ENCODE measurements at places on chromosomes 4 and X.
A peak's percentile ranks its signal among the peaks of the same experiment; 100 is the strongest.

DNA sequence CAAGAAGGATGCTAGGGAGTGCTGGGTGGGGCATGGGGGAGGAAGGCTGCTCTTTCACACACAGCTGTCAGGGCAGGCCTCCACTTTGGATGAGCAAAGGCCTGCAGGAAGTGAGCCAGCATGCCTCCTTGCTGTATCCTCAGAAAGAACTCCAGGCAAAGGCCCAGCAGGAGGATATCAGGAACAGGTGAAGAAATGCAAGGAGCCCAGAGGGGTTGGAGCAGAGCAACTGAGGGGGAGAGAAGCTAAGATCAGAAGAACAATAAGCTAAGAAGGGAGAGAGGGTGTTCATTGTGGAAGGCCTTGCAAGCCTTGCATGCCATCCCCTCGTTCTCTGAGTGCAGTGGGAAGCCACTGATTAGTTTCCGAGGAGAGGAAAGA is 115.1 kb downstream of the CAMK2D start:
- peak; percentile 82 for DNase-seq

DNA sequence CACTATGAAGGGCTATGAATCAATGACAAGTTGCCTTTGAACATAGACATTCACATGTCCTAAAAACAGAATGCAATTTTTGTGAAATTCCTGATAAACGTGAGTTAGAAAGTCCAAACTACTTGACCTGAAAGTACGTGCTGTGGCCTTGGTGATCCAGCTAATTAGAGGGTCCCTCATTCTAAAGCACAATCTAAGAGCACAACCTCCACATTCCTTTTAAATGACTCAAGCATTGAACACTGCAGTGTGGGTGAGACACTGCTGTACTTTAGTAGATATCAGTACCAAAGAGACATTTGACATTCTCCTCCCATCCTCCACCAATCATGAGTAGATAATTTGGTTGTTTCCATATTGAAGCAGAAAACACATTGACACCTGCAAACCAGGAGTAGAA is 73.5 kb downstream of the FAM47B start:
- DNase-seq: no peak

DNA sequence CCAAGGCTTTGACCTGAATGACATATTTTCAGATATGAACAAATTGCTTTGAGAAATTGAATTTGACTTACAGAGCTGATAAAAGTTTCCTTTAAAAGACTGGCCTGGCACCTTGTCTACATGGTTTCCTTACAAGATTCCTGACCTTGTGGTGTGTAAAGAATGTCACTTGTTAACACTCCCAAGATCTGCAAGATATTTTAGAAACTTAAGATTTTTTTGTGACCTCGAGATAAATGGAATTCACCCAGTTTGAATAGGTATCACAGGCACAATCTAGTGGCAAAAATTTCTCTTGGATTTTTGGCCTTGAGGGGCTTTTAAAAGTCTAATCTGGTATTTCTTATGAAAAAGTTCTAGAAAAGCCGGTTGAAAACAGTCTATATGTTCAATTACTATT is 1568.9 kb upstream of the IGFBP7 start:
- no peak for DNase-seq

DNA sequence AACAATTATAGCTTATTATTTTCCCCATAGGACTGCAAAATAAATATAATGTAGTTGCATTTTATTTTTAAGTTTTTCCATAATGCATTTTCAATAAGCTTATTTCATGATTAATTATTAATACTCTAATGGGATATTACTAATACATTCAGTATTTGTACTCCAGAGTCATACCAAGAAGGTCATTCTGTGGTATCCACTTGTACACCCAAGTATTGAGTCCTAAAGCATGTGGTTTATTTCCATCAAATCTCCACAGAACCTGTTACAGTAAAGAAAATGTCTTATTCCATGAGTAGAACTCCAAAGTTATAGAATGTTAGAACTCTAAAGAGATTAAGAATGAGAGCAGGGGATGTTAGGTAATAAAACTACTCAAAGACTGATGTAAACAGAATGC is 30.6 kb downstream of the UGT2A3 start:
- DNase-seq: no peak

- DNase-seq: no peak
Measured at GRCh38 chr4:3212391-3213105, 36.4 kb upstream of the MSANTD1 start.

DNA sequence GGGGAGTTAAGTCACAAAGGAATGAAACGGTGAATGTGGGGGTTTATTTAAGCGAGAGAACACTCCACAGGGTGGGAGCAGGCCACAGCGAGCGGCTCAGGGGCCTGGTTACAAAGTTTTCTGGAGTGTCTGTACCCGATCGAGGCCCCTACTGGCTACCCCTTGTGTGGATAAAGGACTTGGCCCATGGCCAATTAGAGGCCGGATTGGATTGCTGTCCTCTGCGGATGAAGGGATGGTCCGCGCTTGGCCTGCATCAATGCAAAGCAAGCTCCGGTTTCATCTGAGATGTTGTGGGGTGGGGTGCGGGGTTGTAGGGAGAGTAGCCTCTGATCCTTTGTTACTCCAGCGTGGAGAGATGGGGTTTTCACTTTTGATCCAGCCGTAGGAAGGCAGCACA is 1574.5 kb upstream of the TENM3 start:
- DNase-seq: no peak

DNA sequence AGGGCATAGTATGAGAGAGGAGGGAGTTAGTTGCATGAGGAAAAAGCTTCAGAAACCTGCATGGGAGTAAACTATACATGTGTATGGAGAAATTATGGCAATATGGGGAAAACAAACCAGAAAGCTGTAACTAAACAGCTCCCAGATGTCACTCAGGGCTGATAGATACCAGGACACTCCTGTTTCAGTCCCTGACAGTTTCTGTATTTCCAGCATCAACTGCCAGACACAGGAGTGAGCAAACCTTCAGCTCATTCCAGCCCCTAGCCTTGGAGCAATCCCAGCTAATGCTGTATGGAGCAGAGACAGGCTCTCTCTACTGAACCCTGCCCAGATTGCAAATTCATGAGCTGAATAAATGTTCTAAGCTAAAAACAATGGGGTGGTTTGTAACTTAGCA is 382.9 kb upstream of the MAGEB18 start:
- no peak for DNase-seq

- no peak for DNase-seq
Measured at GRCh38 chr4:61571761-61572559, 371.8 kb downstream of the ADGRL3 start.

- DNase-seq: no peak
Measured at GRCh38 chr4:108383157-108383556, 214.4 kb upstream of the LEF1 start.

- DNase-seq: peak; percentile 76
Measured at GRCh38 chr4:41749631-41750039, 1.1 kb upstream of the PHOX2B start.

DNA sequence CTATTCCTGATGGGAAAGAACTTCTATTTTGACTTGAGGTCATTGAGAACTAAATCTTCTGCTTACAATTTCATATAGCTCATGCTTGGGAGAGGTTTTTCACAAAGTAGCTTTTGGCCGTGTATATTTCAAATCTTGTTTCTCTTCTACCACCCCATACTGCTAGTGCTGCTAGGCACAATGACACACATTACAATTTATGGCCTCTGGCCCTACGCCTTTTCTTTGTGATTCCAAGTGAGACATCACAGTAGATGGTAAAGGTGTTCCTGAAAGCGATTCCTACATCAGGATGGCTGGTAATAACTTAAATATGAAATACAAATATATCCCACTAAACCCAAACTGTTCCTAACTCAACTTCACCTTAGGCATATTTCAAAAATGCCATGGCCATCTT is 101.1 kb downstream of the ATXN3L start:
- DNase-seq: no peak

GRCh38 chr4:77308843-77309242 is 151.8 kb downstream of the CCNG2 start:
- peak; percentile 64 for DNase-seq

DNA sequence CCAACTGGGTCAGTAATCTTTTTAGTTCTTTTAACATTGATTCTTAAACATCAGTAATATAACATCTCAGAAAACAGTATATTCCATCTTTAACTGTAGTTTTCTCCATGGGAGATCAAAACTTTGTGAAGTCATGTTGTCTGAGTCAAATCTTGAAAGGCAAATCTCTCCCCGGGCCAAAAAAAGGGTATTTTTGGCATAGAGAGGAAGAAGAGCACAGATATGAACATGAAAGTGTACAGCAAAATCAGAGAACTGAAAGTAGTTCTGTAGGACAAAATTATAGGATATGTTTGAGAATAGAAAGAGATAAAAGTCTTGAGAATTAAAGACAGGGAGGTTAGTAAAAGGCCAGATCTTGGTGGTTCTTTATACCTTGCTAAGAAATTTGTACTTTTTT is 176.4 kb upstream of the GYPA start:
- DNase-seq: no peak

DNA sequence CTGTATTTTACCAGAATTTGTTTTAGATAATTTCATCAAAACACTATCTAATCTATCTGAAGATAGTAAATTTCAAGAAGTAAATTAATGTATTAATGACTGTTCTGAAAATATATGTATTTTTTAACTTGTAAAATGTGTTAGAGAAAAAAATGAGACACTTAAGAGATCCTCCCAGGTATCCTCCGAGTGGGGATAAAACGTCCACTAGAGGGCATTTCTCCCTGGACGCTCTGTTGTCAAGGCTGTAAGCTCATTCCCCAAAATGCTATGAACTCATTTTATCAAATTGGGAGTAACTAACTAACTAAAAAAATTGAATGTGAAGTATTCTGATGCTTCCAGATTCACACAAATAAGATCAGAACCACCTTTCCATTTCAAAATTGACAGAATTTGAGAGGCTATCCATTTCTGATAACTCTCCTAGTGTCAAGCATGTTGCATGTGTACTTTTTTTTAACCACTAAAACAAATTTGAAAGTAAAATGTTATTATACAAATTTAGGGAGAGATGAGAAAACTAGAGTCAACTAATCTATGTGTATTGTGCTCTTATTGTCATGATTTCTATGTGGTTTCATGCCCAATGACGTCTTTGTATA is 337.3 kb upstream of the HS3ST1 start:
- DNase-seq: peak; percentile 44

DNA sequence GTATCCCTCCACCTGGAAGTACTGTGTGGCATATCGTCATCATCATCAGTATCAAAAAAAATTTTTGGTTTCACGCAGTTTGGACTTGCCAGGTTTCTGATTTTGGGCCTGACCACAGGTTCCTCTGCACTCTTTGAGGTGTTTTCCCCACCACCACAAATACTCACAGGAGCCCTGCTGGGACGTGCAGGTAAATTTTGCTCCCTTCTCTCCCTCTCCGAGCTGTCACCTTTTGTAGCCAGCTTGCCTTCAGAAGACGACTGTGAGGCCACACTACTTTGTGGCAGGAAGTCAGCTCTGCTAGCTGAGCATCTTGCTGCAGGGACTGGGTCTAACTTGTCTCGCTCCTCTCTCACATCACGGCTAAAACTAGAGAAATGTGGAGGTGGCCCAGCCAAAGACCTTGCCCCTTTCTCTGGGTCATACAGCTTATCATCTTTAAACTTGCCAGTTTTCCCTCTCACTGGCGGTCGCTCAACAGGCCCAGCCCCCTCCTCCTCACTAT is 2.8 kb downstream of the PJA1 start:
- DNase-seq: no peak

- no peak for DNase-seq
Measured at GRCh38 chr4:19300213-19300612, 951.5 kb upstream of the SLIT2 start.

- no peak for DNase-seq
Measured at GRCh38 chrX:110741213-110741796, 54.3 kb downstream of the CHRDL1 start.

- DNase-seq: peak; percentile 8
Measured at GRCh38 chr4:141580523-141580922, 55.9 kb upstream of the IL15 start.

GRCh38 chr4:55884093-55884850 is 30.8 kb downstream of the EXOC1 start:
- DNase-seq: peak; percentile 60

DNA sequence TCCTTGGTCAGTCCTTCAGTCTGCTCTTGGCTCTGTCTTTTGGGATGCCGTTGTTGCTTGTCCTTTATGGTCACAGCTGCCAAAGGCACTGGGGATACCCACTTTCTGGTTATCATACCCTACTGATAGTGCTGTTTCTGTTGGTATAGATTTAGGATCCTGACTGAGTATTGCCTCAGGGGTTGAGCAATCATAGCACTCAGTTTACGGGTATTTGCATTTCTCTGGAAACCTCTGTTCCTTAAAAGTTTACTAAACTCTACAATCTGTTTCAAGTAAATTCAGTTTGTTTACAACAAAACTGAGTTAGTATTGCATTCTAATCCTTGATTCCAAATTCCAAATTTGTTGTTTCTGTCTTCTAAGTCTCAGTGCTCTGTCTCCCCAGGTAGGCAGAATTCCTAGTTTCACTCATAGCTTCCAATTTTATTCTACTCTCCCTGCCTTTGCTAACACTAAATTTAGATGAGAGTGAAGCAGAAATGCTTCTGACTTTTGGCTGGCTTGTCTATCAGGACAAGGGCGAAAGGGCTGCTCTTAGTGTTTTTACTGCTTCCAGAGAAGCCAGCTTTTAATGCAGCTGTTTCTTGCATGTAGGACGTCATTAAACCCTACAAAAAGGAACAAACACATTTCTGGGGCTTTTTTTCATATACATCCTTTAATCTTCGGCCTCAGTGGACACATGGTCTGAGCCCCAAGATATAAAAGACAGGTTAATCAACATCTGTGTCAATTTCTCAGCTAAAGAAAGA is 17.2 kb upstream of the TET2 start:
- no peak for DNase-seq

DNA sequence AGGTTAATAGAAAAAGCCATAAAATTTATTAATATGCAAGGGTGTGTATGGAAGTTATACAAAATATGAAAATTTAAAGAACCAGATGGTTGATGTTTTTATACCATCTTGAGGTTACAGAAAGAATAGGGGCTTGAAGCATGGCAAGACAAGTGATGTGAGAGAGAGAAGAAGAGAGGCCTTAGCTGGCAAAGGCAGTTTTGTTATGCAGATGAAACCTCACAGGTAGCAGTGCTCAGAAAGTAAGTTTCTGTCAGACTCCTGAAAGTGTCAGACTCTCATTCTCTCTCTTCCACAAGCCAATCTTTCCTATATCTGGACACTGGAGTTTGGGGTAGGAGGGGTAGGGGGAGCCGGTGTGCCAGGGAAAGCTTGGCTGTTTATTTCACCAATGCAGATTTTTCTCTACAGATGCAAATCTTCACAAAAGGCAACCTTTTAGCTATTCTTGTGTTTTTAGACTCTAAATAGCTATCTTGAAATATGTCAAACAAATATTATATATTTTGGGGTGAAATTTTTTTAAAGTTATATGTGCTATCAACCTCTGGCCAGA is 124.5 kb downstream of the CFAP299 start:
- DNase-seq: no peak

GRCh38 chr4:142497606-142498005 is 348.5 kb downstream of the INPP4B start:
- peak; percentile 62 for DNase-seq

GRCh38 chrX:124895947-124896346 is 423.7 kb upstream of the TEX13C start:
- DNase-seq: no peak
